ENCODE measurements at places on chromosomes 12 and 14.

DNA sequence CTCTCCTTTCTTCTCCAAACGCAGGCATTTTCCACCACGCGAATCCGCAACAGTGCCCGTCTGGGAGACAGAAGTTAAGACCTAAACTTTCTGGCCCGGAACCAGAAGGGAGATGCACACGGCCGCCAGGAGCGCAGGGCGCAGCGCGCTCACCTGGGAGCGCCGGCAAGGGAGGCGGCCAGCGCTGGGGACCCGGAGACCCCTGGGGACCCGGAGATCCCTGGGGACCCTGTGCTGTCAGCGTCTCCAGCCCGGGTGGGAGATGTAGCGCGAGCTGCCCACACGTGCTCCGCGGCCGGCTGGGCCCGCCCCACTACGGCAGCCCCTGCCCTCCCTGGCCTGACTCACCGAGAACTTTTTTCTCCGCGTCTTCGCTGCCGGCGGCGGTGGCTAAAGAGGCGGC lies 620 bp downstream of the YBX3 start:
- DNase-seq: no peak

DNA sequence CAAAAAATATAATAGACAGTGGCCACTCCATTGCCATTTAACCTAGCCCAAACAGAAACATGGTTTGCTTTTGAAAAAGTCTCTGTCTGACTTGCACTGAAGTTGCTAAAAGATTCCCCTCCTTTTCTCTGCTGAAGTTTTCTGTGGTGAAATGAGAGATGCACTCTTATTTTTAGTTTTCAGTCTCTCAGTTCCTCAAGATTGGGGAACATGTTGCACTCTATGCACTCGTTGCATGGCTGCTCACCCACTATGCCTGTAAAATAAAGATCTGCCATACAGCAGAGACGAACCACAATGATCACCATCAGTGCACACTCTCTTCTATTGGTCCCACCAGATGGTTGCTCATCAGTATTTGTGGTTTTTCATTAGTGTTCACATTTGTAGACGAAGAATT lies 13.1 kb upstream of the DAAM1 start:
- no peak for DNase-seq

GRCh38 chr12:62692884-62693283 lies 226.3 kb downstream of the MON2 start:
- DNase-seq: no peak

GRCh38 chr12:19988459-19988873 lies 379.9 kb upstream of the PDE3A start:
- DNase-seq: peak; percentile 26

DNA sequence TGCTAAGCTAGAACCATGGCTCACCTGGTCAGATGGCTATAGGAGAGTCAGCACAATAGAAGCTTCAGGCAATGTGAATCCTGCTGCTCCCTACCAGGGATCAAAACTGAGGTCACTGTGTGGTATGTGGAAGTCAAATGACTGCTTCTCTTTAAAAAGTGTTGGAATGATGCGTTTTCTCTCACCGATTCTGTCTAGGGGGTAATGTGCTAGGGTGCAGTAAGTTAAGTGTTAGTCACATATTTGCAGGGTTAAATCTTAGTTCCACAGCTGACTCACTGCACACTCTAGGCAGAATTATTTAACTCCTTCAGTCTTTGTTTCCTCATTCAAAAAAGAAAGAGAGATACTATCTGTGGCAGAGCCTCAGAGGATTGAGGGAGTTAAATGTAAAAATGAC lies 696.6 kb downstream of the DIO2 start:
- DNase-seq: no peak

- peak; percentile 94 for DNase-seq
Observed at GRCh38 chr14:91510171-91511042, at the start of gene PPP4R3A. Gene PPP4R3A (minus strand): TSS chr14:91510310. CDS start chr14:91509647, 663 bp downstream.

- DNase-seq: no peak
Observed at GRCh38 chr12:106845902-106846301, 71.4 kb downstream of the RIC8B start.

DNA sequence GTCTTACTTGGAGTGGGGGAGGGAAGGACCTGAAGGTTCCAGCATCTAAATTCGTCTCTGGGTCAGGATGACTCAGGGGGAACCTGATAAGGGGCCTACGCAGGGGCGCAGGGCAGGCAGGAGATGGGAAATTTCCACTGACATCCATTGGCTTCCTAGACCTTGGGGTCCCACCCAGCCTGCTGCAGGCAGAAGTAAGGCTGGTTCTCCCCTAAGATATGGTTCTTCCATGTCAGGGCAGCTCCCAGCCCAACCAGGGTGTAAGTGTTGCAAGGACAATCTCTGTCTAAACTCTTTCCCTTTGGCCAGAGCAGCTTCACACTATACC lies 2.1 kb upstream of the NDRG2 start:
- DNase-seq: no peak

DNA sequence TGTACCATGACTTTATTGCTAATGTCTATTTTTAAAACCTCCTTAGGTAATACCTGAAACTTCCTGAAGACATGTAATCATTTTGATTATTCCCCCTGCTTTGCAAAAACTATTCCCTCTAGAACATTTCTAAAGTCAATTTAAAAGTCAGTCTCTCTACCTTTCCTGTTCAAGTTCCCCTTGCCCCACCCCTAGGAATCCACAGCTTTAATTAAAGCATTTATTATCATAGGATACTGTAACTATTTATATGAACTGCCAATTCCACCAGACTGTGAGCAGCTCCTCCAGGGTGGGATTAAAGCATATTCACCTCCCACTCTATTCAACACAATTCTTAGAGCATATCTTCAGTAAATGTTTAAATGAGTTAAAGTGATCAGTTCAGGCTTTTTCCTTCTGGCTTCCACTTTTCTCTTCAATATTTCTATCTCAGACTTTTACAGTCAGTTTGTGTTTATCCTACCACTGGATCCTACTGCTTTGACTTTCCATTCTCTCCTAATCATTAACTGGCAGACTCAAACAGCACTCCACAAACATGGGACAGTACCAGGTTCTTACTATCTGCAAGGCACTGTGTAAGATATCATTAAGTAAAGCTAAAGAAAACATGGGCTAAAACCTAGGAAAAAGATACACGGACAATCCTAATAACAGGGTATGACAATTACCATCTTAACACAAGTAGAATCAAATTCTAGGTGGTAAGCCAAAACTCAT lies 39.1 kb downstream of the PTPN21 start:
- DNase-seq: no peak

DNA sequence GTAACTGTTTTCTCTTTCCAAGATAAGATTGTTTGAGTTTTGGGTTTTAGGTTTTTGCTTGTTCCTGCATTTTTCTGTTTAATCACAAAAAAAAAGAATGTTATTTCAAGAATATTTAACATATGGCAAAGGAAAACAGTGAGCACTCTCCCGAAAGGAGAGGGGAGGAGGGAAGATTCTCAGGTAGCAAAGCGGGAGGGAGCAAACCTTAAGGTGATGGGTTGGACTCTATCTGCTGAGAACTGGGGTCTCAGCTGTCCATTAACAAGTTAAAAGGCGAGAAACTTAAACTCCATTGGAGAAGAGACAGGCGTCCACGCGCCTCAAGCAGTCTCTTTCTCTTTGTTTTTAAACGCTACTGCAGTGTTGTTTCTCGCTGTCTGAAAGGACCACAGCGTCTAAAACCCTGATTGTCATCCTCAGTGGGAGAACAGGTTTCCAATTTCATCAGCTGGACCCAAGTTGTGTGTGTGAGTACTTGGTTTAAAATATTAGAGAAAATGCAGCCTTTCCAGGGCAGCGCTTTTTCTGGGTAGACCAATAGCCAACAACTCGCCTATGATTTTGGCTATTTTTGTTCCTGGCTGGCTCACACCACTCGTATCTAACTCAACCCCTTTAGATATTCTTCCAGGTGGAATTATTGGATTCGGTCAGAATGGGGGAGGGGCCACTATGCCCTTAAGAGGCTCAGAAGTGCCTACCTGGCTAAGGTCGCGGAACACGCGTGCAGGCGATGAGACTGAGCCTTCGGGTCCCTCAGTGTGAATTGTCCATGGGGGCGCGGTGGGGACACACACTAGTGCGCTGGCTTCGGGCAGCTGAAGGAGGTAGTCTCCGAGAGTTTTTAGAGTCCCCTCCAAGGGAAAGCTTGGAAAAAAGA lies 8.2 kb downstream of the SIX1 start:
- DNase-seq: no peak

- DNase-seq: no peak
Observed at GRCh38 chr14:34439090-34439489, 22.9 kb downstream of the SPTSSA start.

- no peak for DNase-seq
Observed at GRCh38 chr12:750366-751191, 1.8 kb upstream of the WNK1 start.

DNA sequence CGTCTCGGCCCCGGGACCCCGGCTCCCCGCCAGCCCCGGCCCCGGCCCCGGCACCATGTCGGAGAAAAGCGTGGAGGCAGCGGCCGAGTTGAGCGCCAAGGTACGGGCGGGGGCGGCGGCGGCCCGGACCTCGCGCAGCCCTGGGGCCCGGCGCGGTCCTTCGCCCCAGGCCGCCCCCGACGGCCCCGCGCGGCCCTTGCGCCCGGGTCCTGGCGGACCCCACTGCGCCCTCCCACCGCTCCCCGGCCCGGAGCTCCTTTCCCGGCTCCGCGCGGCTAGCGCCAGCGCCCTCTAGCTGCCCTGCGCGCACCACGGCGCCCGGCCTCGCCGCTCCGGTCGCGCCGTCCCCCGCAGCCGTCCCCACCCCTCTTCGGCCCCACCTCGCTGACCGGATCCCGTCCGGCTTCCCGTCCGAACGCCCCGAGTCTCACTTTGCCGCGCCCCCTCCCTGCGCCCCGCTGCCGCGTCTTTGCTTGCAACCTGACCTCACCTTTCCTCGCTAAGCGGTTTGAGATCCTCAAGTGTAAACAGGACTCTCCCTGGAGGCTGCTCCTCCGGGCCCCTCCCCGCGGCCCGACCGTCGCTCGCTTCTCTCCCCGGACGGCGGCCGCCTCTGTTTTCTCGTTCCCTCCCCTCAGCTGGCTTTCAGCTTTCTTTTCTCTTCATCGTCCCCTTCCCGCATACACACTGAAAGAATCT lies 637 bp downstream of the PTMS start:
- DNase-seq: no peak

DNA sequence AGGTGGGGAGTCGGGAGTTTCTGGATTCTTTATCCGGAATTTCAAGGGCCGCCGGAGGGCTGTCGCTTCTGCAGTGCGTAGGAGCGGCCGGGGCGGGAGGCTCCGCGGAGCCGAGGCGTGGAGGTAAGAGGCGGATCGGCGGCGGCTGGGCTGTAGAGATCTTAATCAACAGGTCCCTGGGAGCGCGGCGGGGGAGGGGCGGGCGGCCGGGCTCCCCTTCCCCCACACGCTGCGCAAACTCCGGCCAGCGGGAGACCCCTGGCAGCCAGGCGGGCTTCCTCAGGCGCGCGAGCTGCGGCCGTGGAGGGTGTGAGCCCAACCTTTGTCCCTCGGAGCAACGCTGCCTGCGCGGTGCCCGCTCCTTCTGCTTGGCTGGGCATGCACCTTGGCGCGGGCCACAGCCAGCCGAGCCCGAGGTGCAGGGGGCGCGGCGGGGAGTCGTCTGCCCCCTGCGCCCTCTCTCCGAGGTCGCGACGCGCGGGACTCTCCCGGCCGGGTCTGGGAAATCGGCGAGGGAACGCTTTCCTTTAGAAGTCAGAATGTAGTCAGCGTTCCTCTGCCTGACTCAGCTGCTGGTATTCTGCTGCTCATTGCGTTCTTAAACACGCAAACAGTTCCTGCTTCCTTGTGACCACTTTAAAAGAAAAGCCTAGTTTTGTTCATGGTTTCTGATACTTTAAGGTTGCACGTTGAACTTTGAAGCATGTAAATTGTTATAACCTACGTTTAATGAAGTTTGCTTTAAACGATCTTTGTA lies at the start of gene PALS1:
PALS1 (plus strand) TSS at position 25 of the 757 bp plus-strand sequence. CDS start 37,736 bp downstream, outside the sequence.
- DNase-seq: peak; percentile 16

DNA sequence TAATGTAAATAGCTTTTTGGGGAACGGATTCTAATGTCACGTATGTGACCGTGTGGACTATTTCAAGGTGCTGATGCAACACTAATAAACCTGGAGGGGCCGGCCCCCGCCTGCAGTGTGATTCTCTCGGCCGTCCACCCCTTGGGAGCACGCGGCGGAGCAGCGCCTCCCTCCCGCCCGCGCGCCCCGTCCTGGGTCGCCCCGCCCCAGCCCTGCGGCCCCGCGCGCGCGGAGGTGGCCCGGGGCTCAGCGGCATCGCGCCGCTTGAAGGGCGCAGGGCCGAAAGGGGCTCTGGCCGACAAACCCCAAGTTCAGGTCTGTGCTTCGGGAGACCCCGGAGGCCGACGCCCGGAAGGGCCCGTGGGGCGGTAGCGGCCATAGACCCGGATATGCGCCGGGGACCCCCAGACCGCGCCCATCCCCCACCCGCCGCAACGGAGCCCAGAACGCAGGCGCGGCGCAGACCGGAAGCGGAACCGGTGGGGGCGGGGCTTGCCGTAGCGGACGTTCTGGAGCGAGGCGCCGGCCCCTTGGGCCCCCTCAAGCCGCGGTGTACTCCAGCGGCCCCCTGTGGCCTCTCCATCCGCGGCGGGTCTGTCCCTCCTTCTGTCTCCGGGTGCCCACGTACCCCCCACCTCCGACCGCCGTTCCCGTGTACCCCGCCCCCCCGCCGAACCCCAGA lies at the start of gene TEX22:
TEX22 (plus strand) TSS at position 495 of the 682 bp plus-strand sequence. CDS start 803 bp downstream, outside the sequence.
- DNase-seq: peak; percentile 54

GRCh38 chr12:88063375-88063774 lies 34.2 kb upstream of the C12orf50 start:
- DNase-seq: no peak

GRCh38 chr12:27822076-27822712 lies 42.2 kb upstream of the MANSC4 start:
- DNase-seq: no peak

- DNase-seq: peak; percentile 49
Observed at GRCh38 chr14:87944987-87945604, 47.9 kb downstream of the GALC start.

DNA sequence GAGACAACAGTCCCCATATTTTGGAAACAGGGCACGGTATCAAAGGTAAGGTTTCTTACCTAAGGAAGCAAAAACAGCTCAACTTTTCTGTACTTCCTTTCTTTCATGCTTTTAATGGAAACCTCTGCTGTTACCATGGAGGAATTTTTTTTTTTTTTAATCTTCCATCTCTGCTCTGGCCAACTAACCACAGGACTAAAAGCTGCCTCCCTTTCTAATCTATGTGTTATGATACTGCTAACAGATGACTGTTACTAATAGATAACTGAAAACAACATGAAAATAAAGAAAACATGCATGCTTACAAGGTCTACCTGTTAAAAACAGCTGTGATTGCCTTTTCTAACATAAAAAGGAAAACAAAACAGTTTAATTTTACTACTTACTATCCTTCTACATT lies 168.4 kb downstream of the SOX5 start:
- no peak for DNase-seq

DNA sequence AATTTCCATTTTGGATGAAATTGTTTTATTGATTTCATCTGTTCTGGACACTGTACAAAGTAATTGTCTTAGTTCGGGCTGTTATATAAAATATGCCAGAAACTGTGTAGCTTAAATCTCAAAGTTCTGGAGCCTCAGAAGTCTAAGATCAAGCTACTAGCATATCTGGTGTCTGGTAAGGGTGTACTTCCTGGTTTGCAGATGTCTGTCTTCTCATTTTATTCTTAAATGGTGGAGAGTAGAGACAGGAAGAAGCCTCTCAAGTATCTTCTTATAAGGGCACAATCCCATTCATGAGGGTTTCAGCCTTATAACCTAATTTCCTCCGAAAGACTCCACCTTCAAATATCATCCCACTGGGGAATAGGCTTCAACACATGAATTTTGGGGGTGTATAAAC lies 51.3 kb downstream of the MON2 start:
- DNase-seq: no peak

- no peak for DNase-seq
Observed at GRCh38 chr12:105289114-105289904, 41.2 kb upstream of the C12orf75 start.

GRCh38 chr12:102957339-102958050 lies at the start of gene ASCL1:
Gene ASCL1 (plus strand): TSS chr12:102957674. CDS start chr12:102958245, 571 bp downstream.
- DNase-seq: no peak
